ENCODE measurements at places on chromosomes 6 and 20.

- no peak for DNase-seq
These were observed 572.6 kb upstream of the SYNCRIP start for GRCh38 chr6:86215323-86215722.

DNA sequence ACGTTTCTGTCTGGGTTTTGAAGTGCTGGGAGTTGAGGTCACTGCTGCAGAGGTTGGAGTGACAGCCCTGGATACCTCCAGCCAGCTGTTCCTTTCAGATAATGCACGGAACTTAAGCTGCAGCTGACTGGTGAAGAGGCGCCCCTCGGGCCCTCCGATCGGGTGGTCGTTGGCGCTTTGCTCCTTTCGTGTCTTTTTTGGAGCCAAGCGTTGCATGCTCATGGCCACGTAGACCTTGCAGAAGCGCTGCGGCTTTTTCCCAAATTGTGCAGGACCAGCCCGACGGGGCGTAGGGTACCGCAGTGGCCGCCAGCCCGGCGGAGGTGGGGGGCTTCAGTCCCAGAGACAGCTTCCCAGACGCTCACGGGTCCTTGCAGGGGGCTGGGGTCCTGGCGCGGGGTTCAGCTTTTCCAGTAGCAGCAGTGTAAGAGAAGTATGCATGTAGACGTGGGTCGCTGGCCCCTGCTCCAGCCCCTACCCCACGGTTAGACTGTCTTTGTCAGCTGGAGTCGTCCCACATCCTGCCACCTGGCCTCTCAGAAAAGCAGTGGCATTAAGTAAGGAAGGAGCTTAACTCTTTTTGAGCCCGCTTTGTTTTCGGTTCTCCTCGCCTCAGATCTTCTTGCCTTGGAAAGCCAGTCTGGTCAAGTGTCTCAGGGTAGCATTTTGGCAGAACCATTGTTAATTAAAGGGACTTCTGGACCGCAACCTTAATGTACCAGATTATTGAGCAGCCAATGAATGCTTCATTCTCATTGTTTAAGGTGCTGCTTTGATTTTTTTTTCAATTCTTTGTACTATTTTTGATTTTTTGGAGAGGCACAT lies 838 bp downstream of the TNFAIP3 start:
- DNase-seq: no peak

DNA sequence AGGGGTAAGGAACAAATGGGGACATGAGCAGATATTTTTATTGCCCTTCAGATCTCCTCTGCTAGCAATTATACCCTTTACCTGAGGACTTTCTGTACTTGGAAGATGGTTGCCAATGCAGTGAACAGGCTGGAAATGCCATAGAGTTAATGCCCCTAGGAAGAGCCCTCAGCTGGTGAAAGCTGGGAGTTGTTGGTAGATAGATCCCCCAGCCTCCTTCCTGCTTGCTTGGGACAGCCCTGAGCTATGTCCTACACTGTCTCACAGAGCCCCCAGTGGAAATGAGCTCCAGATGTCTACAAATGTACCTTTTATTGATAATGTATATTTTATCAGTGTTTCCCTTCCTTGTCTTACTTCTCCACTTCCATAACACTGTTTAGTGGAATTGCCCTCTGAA lies 87.6 kb upstream of the PAK5 start:
- DNase-seq: no peak

- DNase-seq: no peak
These were observed 397.5 kb upstream of the ARID1B start for GRCh38 chr6:156379392-156380289.

DNA sequence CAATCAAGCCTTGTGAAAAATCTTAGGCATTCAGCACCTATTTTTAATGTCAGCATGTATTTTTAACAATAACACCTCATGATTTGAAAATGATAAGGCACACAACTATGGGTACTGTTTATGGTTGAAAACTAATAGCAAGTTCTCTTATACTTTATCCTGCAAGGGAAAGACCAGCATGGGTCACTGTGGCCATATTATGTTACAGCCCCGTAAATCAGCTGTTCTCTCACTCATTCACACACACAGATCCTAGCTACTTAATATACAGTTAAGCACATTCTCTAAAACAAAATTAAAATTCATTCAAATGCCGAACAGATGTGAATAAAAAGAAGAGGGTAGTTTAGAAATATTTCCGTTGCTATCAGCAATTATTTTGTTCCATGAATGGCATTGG lies 224.4 kb downstream of the OGFRL1 start:
- no peak for DNase-seq

GRCh38 chr6:109978174-109979032 lies at the start of gene GPR6:
Gene GPR6 (plus strand): TSS chr6:109978311. CDS start chr6:109979113, 802 bp downstream.
- no peak for DNase-seq

- DNase-seq: no peak
These were observed 150.2 kb downstream of the FOXC1 start for GRCh38 chr6:1759870-1760269.

All from amniotic stem cell (primary cell).